ENCODE measurements at places on chromosomes 3 and 15.

DNA sequence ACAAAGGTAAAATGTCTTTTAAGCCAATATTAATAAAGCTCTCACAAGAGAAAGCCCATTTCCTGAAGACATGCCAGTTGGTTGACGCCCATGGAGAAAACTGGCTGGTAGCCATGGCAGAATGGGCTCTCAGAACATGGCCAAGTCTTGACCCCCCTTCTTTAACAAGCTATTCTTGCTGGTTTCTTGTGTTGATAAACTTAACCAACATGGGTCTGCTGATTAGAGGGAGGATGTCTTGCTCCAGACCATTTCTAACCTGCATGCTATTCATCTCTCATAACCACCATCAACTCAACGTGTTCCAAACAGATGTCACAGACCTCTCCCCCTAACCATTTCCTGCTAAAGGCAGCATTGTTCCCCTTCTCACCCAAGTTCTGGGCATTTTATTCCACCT, 25.7 kb downstream of the NTRK3 start:
- no peak for DNase-seq

GRCh38 chr3:16433701-16434151, 79.8 kb downstream of the RFTN1 start:
- no peak for DNase-seq

GRCh38 chr3:10628891-10629670, 123.7 kb upstream of the ATP2B2 start:
- no peak for DNase-seq

DNA sequence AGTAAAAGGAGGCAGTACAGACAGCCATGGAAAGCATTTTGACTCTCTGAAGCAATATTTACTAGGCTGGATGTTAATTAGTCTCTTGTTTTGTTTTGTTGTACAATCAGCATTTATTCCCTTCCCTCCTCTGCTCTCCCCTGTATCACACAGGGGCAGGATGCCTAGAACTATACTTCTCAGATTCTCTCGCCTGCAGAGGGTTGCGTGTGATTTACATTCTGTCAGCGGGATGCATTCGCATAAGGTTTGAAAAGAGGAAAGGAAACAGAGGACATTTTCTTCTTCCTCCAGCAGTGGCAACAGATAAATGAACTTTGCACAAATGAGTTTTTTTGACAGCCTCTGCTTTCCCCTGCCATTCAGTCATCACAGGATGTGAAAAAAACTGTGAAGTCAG, 188.3 kb downstream of the RSL24D1 start:
- no peak for DNase-seq

- DNase-seq: no peak
Observed at GRCh38 chr3:185316740-185317412, 46.1 kb upstream of the MAP3K13 start.

DNA sequence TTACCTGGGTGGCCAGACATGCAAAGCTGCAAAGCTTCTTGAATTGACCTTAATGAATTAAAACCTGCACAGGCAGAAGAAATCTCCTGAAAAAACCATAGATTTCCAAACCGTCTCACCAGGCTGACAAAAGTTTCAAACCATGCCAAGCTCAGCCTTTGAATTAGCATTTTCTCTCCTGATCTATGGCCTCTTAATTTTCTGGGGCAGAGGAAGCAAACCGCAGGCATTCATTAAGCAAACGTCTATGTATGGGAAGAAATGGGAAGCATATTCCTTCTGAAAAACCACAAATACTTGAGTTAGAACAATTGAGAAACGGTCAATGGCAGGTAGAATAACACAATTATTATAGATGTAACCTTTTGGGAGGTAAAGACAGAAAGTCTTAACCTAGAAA, 500.2 kb upstream of the NR2F2 start:
- no peak for DNase-seq

GRCh38 chr3:112032098-112032731, 2.3 kb upstream of the TMPRSS7 start:
- DNase-seq: no peak

DNA sequence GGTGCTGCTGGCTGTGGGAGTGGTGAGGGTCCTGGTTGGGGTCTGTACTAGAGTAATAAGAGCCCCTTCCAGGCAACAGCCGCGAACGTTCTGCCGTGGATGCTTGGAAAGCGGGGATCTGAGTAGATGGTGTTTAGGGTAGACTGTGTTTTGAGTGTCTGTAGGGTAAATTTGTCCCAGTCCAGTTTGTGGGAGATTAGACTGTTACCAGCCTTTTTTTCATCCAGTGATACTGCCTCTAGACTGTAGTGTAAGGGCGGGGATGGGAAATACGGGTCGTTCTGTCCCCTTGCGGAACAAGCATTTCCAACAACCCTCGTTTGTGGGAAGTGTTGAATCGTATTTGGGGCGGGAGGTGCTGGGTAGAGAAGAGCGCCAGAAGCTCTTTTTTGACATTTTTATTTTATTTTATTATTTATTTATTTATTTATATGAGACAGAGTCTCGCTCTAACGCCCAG, 424 bp downstream of the HAUS2 start:
- peak; percentile 6 for DNase-seq

GRCh38 chr3:23662079-23662617, 143.6 kb upstream of the UBE2E1 start:
- DNase-seq: no peak

Data from effector CD4-positive, alpha-beta T cell (primary cell).